ENCODE measurements at places on chromosomes 13 and 19. TPM values are rescaled to one million over a fixed set of nuclear protein-coding genes. Genes with fewer than 3 reads are reported as not detected.

- H3K27me3 ChIP-seq, result no peaks in the 10 kb centered on the region
- peak overlapping the region; percentile 33 for H3K27ac ChIP-seq
- no peak for DNase-seq
- H3K4me1 ChIP-seq, result peaks cover 68% of the 10 kb centered on the region
- peaks cover 4% of the 10 kb centered on the region for H3K36me3 ChIP-seq
Measured at GRCh38 chr13:114103801-114104654, 28.4 kb downstream of the RASA3 start.

The PGLYRP1 gene
- total RNA-seq, result not detected

DNA sequence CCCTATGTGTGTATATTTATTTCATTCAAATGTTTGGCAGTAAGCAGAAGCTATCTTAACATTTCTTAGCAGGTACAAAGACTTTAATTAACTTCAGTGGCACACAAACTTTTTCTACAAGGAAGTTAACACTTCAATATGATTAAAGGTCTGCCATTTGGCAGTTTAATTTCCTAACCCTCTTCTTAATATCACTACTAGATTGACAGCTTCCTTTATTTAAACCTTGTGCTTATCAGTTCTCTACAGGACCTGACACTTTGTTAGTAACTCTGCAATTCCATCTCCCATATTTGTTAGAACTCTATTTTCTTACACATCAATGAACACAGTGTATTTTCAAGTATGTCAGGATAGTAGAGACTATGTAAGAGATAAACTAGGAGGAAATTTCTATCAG lies 152.4 kb upstream of the ATXN8OS start:
- DNase-seq, result no peak
- H3K27ac ChIP-seq, result no peak overlapping the region
- no peak overlapping the region for H3K4me3 ChIP-seq
- H3K27me3 ChIP-seq, result no peaks in the 10 kb centered on the region
- H3K4me1 ChIP-seq, result no peaks in the 10 kb centered on the region
- no peaks in the 10 kb centered on the region for H3K36me3 ChIP-seq

DNA sequence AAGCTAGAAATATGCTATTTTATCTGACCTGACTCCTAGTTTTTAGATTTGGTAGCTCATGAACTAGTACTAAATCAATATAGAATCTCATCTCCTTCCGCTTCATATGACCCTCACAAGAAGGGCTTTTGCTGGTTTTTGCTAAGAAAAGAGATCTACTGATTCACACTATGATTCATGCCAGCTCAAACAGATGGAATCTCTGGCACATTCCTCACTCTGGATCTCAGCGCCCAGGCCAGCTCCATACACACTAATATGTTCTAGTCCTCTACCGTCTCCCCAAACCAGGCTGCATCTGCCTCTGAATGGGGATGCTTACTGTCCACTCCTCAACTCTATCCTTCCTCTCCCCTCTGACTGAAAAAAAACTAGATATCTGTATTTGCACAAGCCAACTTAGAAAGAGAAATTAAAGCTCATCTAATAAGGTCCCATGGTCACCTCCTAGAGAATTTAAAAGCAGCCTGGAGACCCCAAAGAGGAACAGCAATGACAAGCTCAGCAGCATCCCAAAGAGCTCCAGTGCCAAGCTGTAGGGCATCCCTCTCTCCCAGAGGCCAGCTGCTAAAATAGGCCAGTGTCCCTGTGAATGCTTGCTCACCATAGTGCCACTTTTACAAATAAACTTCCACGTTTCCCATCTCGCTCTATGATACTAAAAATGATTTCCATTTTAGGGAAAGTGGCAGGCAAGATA lies 74.9 kb downstream of the LHFPL6 start:
- H3K27me3 ChIP-seq, result peaks cover 17% of the 10 kb centered on the region
- H3K36me3 ChIP-seq, result no peaks in the 10 kb centered on the region
- H3K4me3 ChIP-seq, result no peak overlapping the region
- no peak for DNase-seq
- H3K27ac ChIP-seq, result no peak overlapping the region

GRCh38 chr13:111201304-111201940 lies 86.3 kb downstream of the ARHGEF7 start:
- H3K4me1 ChIP-seq, result peaks cover 52% of the 10 kb centered on the region
- H3K36me3 ChIP-seq, result peaks cover 28% of the 10 kb centered on the region
- DNase-seq, result no peak
- H3K27ac ChIP-seq, result no peak overlapping the region

- H3K27ac ChIP-seq, result no peak overlapping the region
- no peaks in the 10 kb centered on the region for H3K4me1 ChIP-seq
- H3K27me3 ChIP-seq, result no peaks in the 10 kb centered on the region
- H3K4me3 ChIP-seq, result no peak overlapping the region
Measured at GRCh38 chr19:20252613-20253012, 85.6 kb downstream of the ZNF486 start.

GRCh38 chr19:10699650-10700335 lies 1.4 kb upstream of the QTRT1 start:
- H3K4me3 ChIP-seq, result no peak overlapping the region
- DNase-seq, result peak; percentile 78
- no peak overlapping the region for H3K27ac ChIP-seq
- H3K27me3 ChIP-seq, result peaks cover 13% of the 10 kb centered on the region
- H3K36me3 ChIP-seq, result peaks cover 2% of the 10 kb centered on the region

DNA sequence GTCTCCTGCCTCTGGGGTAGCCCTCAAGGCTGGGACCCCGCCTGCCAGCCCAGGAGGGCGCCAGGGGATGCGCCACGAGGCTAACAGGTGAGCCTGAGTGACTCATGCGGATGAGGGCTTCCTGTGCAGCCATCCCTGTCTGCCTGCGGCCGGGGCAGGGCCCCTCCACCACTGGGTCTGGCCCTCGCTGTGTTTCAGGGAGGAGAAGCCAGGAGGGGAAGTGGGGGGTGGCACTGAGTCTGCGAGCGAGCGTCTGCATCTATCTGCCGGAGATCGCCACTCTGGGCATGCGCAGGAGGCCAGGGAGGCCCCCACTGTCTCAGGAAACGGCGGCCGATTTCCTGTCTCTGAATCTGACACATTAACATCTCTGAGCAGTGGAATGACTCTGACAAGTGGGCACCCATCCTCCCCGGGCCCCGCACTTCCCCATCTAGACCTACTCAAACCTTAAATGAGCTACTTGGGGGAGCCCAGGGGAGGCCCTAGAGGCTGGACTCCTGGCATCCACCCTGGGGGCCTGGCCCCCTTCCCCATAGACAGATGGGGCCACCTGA lies 19.7 kb downstream of the RFX1 start:
- peak overlapping the region; percentile 97 for H3K27ac ChIP-seq
- no peaks in the 10 kb centered on the region for H3K27me3 ChIP-seq
- DNase-seq, result peak; percentile 100
- peak overlapping the region; percentile 62 for H3K4me3 ChIP-seq
- peaks cover 19% of the 10 kb centered on the region for H3K36me3 ChIP-seq

GRCh38 chr13:90898811-90899210 lies 448.7 kb upstream of the MIR17HG start:
- no peak for DNase-seq
- no peak overlapping the region for H3K27ac ChIP-seq
- no peak overlapping the region for H3K4me3 ChIP-seq
- no peaks in the 10 kb centered on the region for H3K36me3 ChIP-seq
- no peaks in the 10 kb centered on the region for H3K4me1 ChIP-seq
- H3K27me3 ChIP-seq, result no peaks in the 10 kb centered on the region

The KL gene
- total RNA-seq, result 0.19 TPM

DNA sequence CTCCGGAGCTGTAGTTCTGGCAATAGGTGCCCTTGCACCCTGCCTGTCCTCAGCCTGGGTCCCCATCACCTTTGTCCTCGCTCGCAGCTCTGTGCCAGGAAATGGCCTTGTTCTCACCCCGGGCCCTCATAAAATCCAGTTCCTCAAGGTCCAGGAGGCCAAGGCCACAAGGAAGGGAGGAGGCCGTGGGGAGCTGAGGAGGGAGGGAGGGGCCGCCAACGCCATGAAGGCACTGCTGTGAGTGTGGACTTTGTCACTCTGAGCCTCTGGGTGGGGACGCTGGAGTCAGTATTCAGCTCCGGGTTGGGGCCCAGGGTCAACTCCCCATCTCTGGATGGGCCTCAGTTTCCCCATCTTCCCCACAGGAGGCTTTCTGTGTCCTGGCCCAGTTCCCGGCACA lies 9.2 kb upstream of the GNA11 start:
- no peak for DNase-seq
- H3K27ac ChIP-seq, result no peak overlapping the region
- H3K4me1 ChIP-seq, result no peaks in the 10 kb centered on the region
- no peaks in the 10 kb centered on the region for H3K27me3 ChIP-seq
- no peak overlapping the region for H3K4me3 ChIP-seq
- H3K36me3 ChIP-seq, result no peaks in the 10 kb centered on the region

DNA sequence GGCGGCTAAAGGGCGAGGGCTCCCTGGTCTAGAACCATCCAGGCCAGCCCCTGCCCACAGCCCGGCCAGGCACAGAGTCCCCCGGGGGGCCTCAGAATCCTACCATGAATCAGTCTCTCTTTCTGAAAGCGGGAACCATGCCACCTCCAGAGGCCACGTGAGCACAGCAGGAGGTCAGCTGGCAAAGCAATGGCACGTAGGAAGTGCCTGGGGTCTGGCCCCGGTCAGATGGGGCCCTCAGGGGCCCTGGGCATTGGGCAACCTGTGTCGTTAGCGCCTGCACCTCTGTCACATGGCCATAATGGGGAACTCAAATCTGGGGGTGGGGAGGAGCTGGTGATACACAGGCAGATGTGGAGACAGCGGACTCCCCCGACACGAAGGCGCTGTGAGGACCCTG lies 8.8 kb downstream of the MFSD12 start:
- no peak for DNase-seq
- no peak overlapping the region for H3K27ac ChIP-seq
- H3K36me3 ChIP-seq, result peaks cover 8% of the 10 kb centered on the region
- peaks cover 19% of the 10 kb centered on the region for H3K4me1 ChIP-seq
- no peak overlapping the region for H3K4me3 ChIP-seq

The TEKTIP1 gene
- total RNA-seq, result 1.8 TPM

The CEACAM7 gene
- not detected for total RNA-seq

- peak overlapping the region; percentile 19 for H3K27ac ChIP-seq
- DNase-seq, result no peak
- H3K4me1 ChIP-seq, result peaks cover 45% of the 10 kb centered on the region
- H3K4me3 ChIP-seq, result no peak overlapping the region
- no peaks in the 10 kb centered on the region for H3K27me3 ChIP-seq
- H3K36me3 ChIP-seq, result peaks cover 44% of the 10 kb centered on the region
Measured at GRCh38 chr19:3058821-3059314, 3.4 kb downstream of the TLE5 start.

DNA sequence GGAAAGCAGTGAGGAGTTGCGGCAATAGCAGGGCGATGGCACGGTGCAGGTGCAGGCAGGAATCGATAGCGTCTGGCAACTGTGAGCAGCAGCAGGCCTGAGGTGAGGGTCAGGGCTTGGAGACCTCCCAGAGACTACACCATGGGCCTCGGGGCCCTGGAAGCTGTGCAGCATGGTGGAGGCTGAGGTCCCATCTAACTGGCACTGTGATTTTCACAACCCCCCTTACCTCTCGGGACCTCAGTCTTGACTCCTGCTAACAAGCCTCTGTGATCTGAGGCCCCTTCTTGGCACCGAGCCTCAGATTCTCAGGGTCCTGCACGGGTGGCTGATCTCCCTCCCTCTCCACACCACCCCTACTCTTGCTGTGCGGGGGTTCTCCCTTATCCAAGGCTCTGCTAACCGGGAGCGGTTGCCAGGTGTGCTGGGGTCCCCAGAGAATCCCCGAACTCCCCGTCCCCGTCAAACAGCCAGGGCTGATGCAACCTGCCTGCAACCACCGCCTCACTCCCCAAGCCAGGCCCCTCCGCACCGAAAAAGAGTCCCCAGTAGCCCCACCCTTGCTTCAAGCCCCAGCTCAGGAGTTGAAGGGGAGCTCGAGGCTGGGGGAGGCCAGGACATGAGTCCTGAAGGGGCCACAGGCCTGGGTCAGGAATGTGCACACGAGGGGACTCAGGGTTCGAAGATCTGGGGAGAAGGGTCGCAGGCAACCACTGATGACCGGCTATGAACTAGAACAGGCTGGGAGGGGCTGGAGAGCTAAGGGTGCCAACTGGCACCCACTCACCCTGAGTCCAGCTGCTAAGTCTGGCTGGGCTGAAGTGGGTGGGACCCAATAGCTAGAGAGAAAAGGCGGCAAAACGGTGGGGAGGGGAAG lies 4.8 kb upstream of the ATF5 start:
- H3K4me1 ChIP-seq, result peaks cover 69% of the 10 kb centered on the region
- H3K36me3 ChIP-seq, result peaks cover 68% of the 10 kb centered on the region
- no peaks in the 10 kb centered on the region for H3K27me3 ChIP-seq
- peak overlapping the region; percentile 82 for H3K27ac ChIP-seq
- DNase-seq, result no peak

GRCh38 chr13:31328549-31329235 lies 128.9 kb downstream of the B3GLCT start:
- no peaks in the 10 kb centered on the region for H3K27me3 ChIP-seq
- no peak overlapping the region for H3K4me3 ChIP-seq
- H3K4me1 ChIP-seq, result no peaks in the 10 kb centered on the region

The ITGBL1 gene
- total RNA-seq, result not detected

DNA sequence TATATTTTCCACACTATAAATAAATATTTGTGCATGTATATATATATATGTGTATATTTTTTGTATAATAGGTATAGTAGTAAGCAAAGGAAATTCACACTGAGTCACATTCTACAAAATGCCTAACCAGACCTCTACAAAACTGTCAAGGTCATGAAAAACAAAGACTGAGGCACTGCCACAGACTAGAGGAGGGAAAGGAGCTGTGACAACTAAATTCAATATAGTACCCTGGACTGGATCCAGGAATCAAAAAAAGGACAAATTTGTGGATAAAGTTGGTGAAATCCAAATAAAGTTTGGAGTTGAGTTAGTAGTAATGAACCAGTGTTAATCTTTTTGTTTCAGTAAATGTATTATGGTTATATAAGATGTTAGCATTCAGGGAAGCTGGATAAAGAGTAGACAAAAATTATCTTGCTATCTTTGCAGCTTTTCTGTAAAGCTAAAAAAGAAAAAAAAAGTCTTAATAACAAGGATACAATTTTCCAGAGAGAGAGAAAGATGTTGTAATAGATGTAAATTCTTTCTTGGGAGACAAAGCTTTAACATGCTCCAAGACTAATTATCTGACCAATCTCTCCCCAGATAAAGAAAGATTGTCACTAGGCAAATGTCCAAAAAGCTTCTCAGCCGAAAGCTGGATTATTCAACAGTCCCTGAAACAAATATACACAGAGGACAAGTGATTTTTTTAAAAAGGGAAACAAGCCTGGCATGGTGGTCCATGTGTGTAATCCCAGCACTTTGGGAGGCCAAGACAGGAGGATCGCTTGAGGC lies 19.1 kb downstream of the SYDE1 start:
- no peak for DNase-seq
- H3K4me1 ChIP-seq, result peaks cover 30% of the 10 kb centered on the region
- H3K27ac ChIP-seq, result no peak overlapping the region
- no peaks in the 10 kb centered on the region for H3K27me3 ChIP-seq

The KISS1R gene
- total RNA-seq, result 10.6 TPM

- H3K4me3 ChIP-seq, result peak within 1 kb of the TSS; percentile 85
- peak within 1 kb of the TSS; percentile 97 for H3K27ac ChIP-seq
Measured at GRCh38 chr19:3062165-3063105, at the start of gene TLE5. TSS of gene TLE5 (minus strand) at chr19:3062495. CDS start at chr19:3062200, 295 bp downstream.

Data from activated CD4-positive, alpha-beta memory T cell treated with anti-CD3 and anti-CD28 coated beads for 36 hours (primary cell).